ENCODE measurements at places on chromosomes 12 and 14. TPM values are rescaled to one million over a fixed set of nuclear protein-coding genes. Genes with fewer than 3 reads are reported as not detected.

The USP30 gene
- 11.8 TPM for total RNA-seq

DNA sequence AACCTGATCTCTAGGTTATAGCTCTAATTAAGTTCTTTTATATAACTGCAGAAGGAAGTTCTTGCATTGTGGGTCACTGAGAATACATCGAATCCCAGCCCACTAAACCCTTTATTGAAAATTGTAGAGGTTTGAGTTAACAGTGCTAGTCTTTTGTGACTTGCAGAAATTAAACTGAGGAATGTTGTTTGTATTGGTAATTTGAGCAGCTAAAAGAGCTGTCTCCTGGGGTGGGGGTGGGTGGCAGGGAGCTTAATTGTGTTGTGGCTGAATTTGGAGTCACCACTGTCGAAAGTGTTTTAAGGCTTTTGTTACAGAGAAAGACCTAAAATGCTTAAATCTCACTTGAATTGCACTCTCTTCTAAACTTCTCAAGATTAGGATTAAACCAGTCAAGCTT lies 3.2 kb upstream of the COX8C start:
- DNase-seq = no peak

- DNase-seq = no peak
These were observed 396.0 kb upstream of the PRICKLE1 start for GRCh38 chr12:42985506-42985905.

DNA sequence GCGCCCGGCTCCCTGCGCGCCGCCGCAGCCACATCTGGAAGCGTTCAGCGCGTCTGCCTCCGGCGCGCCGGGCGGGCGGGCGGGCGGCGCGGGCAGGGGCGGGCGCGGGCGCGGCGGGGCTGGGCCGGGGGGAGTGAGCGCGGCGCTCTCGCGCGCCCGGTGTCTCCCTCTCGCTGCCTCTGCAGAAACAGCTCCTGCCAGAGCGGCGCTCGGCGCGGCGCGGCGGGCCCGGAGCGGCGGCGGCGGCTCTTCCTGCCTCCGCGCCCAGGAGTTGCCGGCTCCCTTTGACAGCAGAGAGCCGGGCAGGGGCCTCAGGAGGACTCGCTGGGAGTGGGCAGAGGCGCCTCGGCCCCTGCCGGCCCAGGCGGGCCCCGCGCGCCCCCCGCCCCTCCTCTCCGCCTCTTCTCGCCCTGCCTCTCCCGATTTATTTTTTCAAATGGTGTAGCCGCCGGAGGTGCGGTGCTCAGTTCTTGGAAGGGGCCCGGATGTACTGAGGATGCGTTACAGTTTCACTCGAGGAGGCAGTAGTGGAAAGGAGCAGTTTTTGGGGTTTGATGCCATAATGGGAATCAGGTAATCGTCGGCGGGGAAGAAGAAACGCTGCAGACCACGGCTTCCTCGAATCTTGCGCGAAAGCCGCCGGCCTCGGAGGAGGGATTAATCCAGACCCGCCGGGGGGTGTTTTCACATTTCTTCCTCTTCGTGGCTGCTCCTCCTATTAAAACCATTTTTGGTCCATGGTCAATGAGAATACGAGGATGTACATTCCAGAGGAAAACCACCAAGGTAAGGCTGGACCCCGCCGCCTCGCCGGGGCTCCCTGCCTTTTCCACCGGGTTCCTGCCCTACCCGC lies at the start of gene CACNA1C:
CACNA1C (plus strand) TSS at position 162 of the 853 bp plus-strand sequence; CDS start at position 738, 576 bp downstream.
- peak; percentile 56 for DNase-seq

DNA sequence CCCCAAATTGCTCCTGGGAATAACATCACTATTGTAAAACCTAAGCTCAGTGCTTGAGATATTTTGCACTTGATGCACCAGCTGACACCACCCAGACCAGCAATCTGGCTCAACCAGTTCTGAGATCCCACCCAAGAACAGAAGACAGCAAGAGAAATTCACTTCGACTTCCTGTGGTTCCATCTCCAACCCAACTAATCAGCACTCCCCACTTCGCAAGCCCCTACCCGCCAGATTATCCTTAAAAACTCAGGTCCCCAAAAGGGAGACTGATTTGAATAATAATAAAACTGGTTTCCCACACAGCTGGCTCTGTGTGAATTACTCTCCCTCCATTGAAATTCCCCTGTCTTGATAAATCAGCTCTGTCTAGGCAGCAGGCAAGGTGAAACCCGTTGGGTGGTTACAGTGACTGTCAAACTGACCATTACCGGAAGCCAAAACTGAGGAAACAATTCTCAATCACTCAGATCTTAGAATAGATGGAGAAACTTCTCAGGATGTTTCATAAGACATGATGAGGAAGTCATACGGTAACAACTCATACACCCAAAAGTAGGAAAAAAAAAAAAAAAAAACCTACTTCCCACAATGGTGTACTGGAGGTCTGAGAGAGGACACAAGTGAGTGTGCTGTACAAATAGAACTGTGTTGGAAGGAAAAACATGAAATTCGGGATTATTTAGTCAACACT lies 92.4 kb downstream of the TMTC1 start:
- DNase-seq = no peak

DNA sequence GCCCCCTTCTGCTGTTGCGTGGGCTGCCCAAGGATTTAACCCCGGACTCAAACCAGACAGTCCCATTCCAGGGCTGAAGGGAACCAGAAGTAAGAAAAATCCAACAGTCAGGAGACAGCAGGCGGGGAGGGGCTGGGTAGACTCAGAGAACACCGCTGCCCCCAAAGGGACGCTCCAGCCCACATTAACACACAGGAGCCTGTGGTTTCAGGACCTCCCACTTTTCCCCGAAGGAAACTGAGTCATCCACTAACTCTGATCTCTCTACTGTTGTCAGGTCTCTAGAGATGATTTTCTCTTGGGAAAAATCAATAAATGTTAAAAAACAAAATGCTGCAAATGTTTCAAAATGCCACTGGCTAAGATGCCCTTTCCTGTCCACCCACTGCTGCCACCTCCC lies 41.6 kb downstream of the FBXO21 start:
- peak; percentile 57 for DNase-seq

DNA sequence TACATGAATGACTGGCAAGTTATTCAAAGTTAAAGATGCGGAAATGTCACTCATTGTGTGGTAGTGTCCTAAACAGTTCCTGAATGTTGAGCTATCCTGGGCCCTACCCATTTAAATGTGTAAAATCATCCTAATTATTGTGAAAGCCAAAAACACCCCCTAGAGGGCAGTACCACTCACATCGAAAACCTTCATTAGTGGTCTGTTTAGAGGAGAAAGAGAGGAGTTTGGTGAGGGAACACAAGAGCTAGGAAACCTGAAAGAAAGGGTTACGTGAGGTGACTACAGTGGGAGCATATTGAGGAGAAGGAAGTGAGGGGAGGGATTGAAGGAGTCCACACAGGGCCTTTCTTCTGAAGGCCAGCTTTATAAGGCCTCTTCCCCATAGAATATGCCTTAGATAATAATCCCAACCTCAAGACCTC lies 2.5 kb upstream of the TEP1 start:
- peak; percentile 20 for DNase-seq

DNA sequence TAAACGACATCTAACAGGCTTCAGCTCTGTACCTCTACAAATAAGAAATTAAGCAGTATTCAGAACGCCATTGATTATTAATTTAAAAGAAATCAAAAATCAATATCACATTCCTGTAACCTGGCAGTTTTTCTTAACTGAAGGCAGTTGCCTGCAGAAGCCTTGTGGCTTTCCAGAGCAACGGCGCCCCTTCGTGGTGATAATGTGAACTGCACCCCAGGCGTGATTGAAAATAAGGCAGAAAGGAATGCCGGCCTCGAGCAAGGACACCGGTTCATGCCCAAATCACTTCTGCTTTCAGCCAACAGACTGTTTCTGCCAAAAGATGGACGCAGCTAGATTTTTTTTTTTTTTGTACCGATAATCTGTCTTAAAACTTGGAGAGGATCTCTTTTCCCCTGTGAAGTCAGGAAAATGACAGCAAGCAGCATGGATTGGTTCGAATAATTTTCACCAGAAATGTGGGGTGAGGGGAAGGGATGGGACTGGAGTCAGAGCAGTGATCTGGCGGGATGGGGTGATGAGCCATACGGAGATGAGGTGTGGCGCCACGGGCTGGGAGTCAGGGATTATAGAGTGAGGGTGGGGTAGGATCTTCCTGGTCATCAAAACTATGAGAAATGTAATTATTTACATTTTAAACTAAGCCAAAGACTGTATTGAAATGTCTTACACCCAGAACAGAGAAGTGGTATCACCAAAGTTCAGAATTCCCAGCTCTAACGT lies 473.0 kb downstream of the DPF3 start:
- peak; percentile 86 for DNase-seq

DNA sequence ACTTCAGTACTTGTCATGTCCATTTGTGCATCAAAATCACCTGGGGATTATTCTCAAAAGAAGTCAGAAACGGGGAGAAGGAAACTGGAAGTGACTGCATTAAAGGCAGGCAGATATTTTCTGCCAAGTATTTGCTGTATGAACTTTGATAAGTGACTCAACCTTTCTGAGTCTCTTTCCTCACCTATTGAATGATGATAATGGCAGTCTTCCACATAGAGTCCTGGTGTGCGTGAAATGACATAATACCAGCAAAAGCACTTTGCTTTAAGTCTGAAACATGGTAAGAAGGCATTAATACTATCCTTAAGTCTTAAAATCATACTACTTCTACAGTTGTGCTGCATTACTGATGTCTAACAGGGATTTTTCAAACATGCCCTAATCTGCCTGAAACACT lies 278.5 kb downstream of the ADAMTS20 start:
- DNase-seq = no peak

DNA sequence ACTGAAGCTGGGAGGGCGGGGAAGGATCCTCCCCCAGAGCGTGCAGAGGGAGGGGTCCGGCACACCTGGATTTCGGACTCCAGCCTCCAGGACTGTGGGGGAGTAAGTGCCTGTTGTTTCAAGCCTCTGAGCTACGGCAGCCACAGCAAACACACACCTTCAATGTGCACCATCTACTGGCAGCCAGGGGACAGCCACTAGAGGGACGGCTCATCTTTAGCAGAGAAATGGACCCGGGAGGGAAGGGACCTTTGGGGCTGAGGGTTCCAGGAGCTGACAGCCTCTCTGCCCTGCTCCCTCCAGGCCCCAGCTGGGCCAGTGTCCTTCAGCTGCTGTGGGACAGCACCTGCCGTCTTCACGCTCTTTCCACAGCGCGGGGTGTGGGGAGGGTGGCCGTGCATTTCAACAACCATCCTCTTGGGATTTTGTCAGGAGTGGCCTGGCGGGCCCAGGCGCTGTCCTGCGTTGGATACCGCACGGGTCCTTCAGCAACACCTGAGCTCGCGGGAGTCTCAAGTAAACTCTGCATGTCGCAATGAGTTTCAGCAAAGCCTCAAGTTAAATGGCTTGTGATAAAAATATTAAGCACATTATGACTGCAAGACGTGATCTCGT lies 209.2 kb upstream of the C14orf180 start:
- DNase-seq = no peak

DNA sequence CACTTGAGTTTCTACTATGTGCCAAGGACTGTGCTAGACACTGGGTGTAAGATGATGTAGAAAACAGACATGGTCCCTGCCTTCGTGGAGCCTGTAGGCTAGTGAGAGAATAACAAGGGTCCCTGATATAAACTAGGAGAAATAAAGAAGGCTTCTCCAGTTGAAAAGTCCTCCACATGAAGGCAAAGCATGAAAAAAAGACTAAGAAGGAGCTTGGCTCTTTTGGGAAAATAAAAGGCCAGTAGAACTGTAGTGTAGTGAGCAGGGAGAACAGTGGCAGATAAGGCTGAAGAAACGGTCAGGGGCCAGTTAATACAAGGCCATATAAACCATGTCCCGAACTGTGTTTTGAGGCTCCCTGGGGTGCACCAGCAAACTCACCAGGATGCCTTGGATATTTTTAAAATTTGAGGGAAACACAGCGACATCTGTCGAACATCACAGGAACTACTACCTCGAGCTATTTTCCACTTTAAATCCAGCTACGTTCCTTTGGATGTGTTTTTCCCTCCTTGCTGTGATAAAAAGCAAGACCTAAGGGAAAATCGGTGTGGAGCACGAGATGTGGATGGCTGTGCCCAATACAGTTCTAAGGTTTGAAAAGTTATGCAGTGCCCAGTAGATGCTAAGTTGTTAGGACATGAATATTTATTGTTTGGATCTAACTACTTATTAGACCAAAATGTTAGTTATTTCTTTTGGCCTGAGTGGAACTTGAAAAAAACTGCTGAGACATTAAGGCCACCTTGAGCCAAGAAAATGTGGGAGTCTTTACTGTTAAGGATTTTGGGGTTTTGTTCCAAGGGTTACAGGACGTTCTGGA lies 8.5 kb upstream of the CFL2 start:
- DNase-seq = peak; percentile 48

DNA sequence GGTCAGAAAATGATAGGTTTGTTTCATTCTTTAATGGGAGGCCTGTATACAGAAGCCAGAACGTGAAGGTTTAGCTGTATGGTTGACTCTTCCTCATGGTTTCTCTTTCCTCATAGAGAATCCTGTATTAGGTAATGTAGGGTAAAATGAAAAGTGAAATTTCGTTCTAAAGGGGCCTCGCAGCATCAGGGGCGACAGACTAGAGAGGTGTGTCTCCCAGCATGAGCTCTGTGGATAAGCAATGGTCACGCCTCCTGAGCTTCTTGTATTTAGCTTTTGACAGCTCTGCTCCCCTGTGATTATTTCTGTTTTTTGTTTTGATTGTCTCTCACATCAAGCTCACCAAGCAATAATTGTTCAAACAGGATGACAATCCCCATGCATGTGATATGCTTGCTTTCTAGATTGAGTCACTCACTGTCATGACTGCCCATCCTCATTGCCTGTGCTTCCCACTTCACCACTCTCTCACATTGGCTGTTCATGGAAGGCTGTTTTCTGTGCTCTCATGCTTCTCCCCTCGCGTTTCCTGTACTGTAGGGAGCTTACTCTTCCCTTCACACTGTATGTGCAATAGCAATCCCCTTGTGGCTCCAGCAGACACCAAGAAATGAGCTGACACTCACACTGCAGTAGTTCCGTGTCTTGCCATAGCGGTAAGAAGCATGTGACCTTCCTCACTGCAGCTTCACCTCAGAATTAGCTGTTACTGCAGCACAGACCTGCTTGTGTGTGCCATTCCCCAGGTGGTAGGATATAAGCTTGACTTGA lies 44.0 kb downstream of the RAD52 start:
- peak; percentile 15 for DNase-seq

DNA sequence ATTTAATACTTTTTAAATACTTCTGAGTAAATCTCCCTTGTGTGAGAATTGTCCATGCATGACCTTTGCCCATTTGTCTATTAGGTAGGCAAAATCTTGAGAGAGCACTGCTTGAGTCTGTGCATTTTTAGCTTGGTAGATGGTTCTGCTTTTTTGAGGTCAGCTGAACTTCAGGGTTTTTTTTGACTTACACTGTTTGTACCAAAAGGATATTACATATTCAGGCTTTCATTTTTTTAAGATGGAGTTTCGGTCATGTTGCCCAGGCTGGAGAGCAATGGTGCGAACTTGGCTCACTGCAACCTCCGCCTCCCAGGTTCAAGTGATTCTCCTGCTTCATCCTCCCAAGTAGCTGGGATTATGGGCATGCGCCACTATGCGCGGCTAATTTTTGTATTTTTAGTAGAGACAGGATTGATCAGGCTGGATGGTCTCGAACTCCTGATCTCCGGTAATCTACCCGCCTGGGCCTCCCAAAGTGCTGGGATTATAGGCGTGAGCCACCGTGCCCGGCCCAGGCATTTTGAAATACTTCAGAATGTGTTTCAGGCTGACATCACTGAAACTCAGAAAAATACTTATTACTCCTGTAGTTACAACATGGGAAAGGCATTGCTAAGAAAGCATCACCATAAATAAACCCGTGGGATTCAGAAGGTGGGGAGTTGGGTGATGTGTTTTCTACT lies 11.1 kb downstream of the RASSF3 start:
- no peak for DNase-seq

GRCh38 chr12:26736563-26737486 lies 96.2 kb downstream of the ITPR2 start:
- DNase-seq = no peak
